ENCODE measurements at places on chromosomes 5 and 9. TPM values are rescaled to one million over a fixed set of nuclear protein-coding genes. Genes with fewer than 3 reads are reported as not detected.
A peak's percentile ranks its signal among the peaks of the same experiment; 100 is the strongest.

RFESD gene
- not detected for total RNA-seq

GRCh38 chr5:125582352-125582751, 835.9 kb upstream of the ZNF608 start:
- no peaks in the 10 kb centered on the region for H3K4me1 ChIP-seq
- H3K4me3 ChIP-seq = no peak overlapping the region
- no peak overlapping the region for H3K27ac ChIP-seq
- H3K27me3 ChIP-seq = no peaks in the 10 kb centered on the region
- DNase-seq = no peak
- no peaks in the 10 kb centered on the region for H3K36me3 ChIP-seq

C5orf52 gene
- not detected for total RNA-seq

DNA sequence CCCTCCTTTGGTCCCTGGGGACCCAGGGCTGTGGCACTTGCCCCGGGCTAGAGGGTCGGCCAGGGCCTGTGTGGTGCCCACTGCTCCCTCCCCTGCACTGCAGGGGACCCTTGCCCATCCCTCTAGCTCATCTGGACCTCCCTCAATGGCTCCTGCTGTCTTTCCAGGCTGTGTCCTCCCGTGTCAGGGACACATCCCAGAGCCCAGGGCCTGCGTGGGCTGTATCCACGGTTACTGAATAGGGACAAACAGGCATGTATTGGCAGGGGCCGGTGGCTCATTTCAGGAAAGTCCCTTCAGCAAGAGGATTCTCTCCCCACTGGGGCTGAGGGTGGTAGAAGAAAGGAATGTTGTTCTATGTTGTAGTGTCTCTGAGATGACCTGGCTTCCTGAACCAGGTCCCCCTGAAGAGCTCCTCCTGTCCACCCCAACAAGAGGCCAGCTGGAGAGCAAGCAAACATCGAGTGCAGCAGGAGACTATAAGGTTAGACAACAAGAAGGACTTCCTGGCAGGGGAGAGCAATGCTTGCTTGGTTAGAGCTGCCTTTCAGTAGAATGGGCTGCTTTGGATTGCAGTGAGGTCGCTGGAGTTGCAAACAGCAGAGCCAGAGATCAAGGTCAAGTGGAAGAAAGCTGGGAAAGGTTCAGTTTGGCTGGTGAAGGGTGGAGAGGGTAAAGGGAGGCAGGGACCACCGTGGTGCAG, 1.0 kb upstream of the CRB2 start:
- no peak for DNase-seq
- H3K27ac ChIP-seq = no peak overlapping the region
- H3K4me3 ChIP-seq = no peak overlapping the region
- peaks cover 12% of the 10 kb centered on the region for H3K4me1 ChIP-seq

PTGES gene
- 0.52 TPM for total RNA-seq

DNA sequence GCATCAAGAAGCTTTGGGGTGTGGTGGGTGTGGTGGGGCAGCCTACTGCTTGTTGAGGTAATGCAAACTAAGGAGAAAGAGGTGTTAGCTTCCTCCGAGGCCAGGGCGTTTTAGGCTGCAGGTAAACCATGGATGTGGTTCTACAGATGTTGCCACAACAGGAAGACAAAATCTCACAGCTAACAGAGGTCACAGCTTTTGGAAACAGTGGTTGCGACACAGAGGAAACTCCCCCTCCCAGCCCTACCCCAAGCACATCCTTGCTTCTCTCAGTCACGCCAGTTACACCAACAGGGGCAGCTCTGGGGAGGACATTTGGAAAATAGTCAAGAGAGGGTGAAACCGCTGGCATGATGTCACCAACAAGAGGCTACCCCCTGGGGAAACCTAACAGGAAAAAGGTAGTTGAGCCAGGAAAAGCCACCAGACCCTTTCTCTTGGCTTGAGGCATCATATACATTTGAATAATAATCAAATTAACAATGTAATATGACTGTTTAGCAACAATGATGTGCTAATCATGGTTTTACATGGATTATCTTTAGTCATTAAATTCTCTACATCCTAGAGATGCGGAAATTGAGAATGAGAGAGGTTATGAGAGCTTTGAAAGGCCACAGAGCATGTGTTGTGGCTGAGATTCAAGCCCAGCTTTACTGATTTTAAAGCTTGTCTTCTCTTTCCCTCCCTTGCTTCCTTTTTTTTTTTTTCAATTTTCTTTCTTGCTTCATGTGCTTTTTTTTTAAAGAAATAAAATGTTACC, 82.2 kb upstream of the IL12B start:
- H3K27ac ChIP-seq = no peak overlapping the region
- H3K4me3 ChIP-seq = no peak overlapping the region
- DNase-seq = peak; percentile 16
- no peaks in the 10 kb centered on the region for H3K27me3 ChIP-seq
- H3K4me1 ChIP-seq = no peaks in the 10 kb centered on the region

GRCh38 chr5:170474489-170475274, 29.1 kb upstream of the KCNIP1 start:
- no peak overlapping the region for H3K4me3 ChIP-seq
- no peak for DNase-seq

ARRDC3 gene
- 29.3 TPM for total RNA-seq

DNA sequence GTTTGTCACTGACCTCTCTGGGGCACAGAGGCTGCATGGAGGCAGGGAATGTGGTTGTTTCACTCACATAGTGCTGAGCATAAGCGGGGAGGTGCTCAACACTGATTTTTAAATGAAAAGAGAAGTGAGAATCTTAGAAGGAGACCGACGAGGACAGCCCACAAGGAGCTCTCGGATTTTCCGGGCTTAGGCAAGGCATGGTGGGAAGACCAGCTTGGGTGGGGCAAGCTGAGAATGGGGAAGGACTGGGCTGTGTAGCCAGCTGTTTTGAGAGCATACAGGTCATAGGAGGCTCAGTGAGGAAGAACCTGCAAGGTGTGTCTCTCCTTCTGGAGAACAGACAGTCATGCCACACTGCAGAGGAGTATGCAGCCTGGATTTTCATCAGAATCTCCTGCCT, 86.0 kb upstream of the TNFSF8 start:
- no peaks in the 10 kb centered on the region for H3K4me1 ChIP-seq
- H3K27me3 ChIP-seq = no peaks in the 10 kb centered on the region
- H3K4me3 ChIP-seq = no peak overlapping the region

SLC28A3 gene
- total RNA-seq = 4.3 TPM

PCDHB11 gene
- total RNA-seq = 4.9 TPM

CSNK1G3 gene
- 22.6 TPM for total RNA-seq

GRCh38 chr5:143933451-143933850, 121.5 kb downstream of the HMHB1 start:
- no peaks in the 10 kb centered on the region for H3K4me1 ChIP-seq
- no peak overlapping the region for H3K4me3 ChIP-seq
- H3K36me3 ChIP-seq = no peaks in the 10 kb centered on the region
- no peak overlapping the region for H3K27ac ChIP-seq
